ENCODE measurements at places on chromosomes 7 and 10.
A peak's percentile ranks its signal among the peaks of the same experiment; 100 is the strongest.

GRCh38 chr10:21523557-21524008 is 1.9 kb downstream of the SKIDA1 start:
- DNase-seq: peak; percentile 50

GRCh38 chr10:70518695-70519094 is 40.1 kb downstream of the PALD1 start:
- peak; percentile 76 for DNase-seq

GRCh38 chr10:113802997-113803396 is 50.9 kb downstream of the DCLRE1A start:
- no peak for DNase-seq

GRCh38 chr7:55871932-55872485 is 9.5 kb upstream of the SEPTIN14 start:
- DNase-seq: no peak

GRCh38 chr10:104322416-104322782 is 15.9 kb downstream of the ITPRIP start:
- DNase-seq: no peak

DNA sequence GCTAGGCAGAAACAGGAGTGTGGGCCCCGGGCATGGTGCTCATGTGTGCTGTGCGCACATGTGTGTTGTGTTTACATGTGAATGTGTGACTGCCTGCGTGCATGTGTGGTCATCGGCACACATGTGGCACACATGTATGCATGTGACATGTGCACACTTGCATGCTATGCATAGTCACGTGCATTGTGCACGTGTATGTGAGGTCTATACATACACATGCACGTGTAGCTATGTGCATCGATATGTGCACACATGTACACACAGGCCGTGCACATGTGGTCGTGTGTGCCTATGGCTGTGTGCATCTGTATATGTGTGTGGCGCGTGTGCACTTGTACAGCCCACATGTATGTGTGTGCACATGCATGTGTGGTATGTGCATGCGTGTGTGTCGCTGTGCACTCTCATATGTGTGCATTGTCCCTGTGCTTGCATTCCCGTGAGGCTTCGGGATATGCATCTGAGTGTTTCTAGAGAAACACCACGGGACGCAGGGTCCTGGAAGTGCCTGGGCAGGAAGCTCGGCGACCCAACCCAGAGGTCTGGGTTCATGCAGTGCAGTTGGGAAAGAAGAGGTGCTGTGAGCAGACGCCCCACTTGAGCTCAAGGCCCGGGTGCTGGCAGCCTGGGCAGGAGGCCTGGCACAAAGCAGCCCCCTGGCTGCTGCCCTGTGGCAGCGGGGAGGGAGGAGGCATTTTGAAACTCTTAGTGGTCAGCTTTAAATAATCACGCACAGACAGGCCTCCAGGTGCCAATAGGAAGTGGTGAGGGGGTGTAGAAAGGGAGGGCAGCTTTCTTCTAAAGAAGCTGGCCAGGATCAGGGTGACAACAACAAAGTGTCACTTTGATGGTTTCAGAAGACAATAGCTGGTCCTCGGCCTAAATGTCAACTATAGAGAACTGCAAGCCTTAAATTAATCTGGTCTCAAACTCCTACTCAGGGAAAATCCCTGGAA is 410.0 kb upstream of the MGMT start:
- no peak for DNase-seq
